ENCODE measurements at places on chromosomes 7 and 10.

- DNase-seq, result no peak
These were observed 21.5 kb downstream of the HERC4 start for GRCh38 chr10:68053553-68053952.

DNA sequence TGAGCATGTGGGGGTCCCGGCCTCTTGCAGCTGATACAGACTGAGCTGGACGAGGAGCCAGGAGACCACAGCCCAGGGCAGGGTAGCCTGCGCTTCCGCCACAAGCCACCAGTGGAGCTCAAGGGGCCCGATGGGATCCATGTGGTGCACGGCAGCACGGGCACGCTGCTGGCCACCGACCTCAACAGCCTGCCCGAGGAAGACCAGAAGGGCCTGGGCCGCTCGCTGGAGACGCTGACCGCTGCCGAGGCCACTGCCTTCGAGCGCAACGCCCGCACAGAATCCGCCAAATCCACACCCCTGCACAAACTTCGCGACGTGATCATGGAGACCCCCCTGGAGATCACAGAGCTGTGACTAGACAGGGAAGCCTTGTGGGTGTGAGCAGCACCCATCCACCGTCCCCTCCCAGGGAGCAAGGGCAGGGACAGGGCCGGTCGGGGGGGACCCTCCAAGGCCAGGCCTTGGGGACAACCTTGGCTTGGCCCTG is 36.1 kb downstream of the PSAP start:
- DNase-seq, result no peak

- DNase-seq, result no peak
These were observed 253.0 kb upstream of the GRB10 start for GRCh38 chr7:51035716-51036115.

- no peak for DNase-seq
These were observed 83.5 kb upstream of the GNA12 start for GRCh38 chr7:2927592-2927991.

GRCh38 chr7:79452495-79453265 is 787 bp downstream of the MAGI2 start:
- peak; percentile 58 for DNase-seq

- DNase-seq, result no peak
These were observed 26.4 kb downstream of the PDLIM1 start for GRCh38 chr10:95264227-95265051.

DNA sequence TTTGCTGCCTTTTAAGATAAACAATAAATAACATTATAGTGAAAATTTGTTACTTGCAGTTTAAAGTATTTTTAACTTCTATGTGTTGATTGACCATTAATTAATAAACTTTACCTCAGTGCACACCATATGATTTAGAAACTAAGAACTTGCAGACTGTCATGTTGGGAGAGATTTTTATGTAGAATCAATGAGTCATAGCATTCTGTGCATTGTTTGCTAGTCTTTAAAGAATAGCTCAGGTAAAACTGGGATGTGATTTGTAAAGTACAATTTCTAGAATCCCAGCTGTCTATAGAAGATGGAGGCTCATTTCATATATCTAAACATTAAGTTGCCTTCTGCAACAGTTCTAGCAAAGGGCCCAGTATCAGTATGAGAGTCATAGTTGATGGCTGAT is 199.6 kb upstream of the SEMA3A start:
- DNase-seq, result no peak

GRCh38 chr7:148058092-148058491 is 532.5 kb upstream of the C7orf33 start:
- no peak for DNase-seq

GRCh38 chr10:73159038-73159648 is 8.7 kb downstream of the ECD start:
- no peak for DNase-seq

DNA sequence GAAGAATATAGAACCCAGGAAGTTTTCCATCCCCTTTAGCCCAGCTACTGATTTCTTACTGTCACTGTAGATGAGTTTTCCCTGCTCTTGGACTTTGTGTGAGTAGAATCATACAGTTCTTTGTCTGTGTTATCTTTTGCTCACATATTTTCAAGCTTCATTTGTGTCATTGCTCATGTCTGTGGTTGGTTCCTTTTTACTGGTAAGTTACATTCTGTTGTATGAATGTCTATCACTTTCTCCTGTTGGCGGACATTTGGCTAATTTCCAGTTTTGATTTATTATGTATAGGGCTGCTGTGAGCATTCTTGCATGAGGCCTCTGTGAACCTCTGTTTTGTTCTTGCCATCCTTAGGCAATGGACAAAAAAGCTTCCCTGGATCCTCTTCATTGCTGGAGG is 5.3 kb downstream of the GLRX3 start:
- DNase-seq, result no peak

- no peak for DNase-seq
These were observed at the start of gene SLC13A4 for GRCh38 chr7:135728136-135728669. Gene SLC13A4, minus strand, starts transcription at chr7:135728186. Its CDS starts 690 bp downstream, at chr7:135727496.

- no peak for DNase-seq
These were observed 108.0 kb upstream of the KMT2C start for GRCh38 chr7:152543799-152544198.

DNA sequence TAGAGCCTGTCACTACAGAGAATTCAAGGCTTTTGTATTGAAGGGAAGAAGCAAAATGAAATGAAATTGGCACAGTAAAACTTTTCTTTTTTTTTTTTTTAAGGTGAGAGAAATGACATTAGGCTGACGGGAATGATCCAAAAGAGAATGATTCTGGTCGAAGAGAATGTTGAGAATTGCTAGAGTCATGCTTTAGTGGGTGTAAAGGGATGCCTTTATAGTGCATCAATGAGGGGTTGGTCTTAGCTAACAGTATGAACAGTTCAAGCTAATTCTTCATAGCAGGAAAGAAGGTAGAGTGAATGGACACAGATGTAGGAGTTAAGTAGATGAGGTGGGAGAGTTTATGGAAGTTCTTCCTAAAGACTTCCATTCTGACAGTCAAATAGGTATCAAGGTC is 32.3 kb upstream of the LSM8 start:
- DNase-seq, result no peak

GRCh38 chr10:5522913-5523560 is 1.7 kb upstream of the CALML3 start:
- DNase-seq, result no peak

DNA sequence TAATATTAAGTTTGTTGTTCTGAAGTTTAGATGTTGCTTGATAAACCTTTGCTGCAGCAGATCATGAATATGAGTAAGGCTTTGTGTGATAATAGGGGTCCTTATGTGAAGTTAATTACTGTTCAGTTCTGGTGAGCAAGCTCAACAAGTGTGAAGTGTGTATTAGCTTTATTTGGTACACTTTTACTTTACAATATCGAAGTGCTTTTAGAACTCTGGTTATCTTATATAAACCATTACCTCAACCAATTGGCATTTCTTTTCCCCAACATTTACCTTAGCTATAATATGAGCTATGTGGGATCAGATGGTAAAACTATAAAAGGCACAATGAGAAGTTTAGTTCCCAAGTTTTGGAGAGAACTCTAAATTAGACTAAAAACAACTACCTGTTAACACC is 127.6 kb downstream of the LCOR start:
- DNase-seq, result no peak

DNA sequence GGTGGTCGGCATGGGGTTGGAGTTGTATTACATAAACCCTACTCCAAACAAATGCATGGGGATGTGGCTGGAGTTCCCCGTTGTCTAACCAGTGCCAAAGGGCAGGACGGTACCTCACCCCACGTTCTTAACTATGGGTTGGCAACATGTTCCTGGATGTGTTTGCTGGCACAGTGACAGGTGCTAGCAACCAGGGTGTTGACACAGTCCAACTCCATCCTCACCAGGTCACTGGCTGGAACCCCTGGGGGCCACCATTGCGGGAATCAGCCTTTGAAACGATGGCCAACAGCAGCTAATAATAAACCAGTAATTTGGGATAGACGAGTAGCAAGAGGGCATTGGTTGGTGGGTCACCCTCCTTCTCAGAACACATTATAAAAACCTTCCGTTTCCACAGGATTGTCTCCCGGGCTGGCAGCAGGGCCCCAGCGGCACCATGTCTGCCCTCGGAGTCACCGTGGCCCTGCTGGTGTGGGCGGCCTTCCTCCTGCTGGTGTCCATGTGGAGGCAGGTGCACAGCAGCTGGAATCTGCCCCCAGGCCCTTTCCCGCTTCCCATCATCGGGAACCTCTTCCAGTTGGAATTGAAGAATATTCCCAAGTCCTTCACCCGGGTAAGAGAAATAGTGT is at the start of gene CYP2E1:
CYP2E1 (plus strand) TSS at position 407 of the 632 bp plus-strand sequence; CDS start at position 440, 33 bp downstream.
- no peak for DNase-seq

DNA sequence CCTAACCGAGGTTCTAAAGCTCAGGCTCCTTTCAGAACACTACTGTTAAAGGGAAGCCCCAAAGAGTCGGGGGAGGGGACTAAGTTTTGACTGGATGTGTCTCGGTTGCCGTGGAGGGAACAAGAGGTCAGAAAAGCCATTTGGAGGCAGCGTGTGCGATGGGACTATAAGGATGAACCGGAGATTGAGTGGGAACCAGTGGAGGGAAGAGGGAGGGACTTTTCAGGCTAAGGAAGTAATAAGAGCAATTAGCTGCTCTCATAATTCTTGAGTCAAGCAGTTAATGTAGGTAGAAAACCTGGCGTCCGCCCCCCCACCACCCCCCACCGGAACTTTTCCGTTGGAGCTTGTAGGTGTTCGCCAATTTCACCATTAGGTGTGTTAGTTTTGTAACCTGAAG is 491 bp upstream of the AKAP9 start:
- DNase-seq, result no peak

GRCh38 chr10:104445359-104445758 is 91.7 kb downstream of the CFAP58 start:
- DNase-seq, result no peak

DNA sequence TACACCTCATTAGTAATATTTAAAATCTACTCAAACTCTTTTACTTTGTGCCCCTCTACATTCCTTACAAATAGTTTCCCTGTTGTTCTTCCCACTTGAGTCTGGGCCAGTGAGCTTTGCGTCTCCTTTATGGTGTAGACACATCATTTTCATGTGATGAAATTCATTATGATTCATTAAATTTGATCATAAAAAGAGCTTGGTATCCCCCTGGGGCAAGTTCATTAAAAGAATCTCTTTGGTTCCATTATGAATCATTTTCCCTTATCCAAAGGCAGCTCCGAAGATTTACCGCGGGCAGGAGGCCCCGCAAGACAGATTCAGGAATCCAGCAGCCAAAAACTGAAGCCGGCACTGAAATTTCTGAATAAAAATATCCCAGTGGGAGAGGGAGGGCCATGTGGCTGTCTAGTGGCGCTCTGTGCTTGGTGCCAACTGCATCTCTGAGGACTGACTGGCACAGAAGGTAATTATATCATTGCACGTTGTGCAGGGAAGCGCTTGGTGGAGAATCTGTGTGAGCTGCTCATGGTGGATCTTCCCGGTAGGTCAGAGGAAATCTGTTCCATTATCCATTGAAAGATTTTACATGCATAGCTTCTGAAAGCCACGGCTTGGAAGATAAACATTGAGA is 151.4 kb upstream of the PITRM1 start:
- DNase-seq, result no peak

DNA sequence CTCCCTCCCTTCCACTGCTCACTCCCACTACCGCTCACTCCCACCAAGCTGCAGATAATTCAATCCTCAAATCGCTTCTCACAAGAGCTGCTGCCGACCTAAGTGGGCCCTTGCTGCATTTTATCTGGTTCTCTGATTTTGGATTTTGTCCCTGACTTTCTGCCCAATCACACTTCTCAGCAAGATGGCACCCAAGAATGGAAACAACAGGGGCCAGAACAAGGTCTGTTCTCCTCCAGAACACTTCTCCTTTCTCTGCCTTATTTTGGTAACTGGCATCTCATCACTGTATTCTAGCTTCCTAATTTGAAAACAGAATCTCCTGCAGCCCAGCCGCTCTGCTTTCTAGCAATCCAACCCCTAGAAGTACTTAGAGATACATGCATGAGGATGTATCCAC is 172.8 kb downstream of the GRID1 start:
- no peak for DNase-seq

GRCh38 chr10:3747984-3748383 is 37.0 kb downstream of the KLF6 start:
- no peak for DNase-seq

DNA sequence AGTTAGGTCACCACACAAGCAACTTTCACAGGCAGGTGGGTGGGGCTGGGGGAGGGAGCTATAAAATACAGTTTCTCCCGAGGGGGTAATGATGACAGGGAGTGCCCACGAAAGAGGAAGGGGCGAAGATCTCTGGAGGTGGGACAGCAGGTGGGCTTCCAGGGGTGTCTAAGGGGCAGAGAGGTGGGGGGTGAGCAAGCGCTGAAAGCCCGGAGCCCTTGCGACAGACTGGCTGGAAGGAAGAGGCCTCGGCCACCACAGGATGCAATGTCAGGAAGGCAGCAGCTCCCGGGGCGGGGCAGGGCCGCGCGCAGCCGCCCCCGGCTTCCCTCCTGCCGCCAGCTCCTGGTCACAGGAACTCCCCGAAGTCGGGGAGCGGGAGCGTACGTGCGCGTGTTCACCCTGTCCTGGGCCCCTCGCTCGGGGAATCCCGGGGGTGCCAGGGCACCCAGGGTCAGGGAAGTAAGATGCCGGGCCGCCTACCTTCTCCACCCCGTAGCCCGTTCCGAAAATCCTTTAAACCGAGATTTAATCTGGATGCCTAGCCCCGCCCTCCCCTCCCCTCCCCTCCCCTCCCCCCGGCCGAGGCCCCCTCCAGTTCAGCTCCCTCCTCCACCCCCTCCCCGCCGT is 105.2 kb upstream of the PPIF start:
- DNase-seq, result peak; percentile 89

DNA sequence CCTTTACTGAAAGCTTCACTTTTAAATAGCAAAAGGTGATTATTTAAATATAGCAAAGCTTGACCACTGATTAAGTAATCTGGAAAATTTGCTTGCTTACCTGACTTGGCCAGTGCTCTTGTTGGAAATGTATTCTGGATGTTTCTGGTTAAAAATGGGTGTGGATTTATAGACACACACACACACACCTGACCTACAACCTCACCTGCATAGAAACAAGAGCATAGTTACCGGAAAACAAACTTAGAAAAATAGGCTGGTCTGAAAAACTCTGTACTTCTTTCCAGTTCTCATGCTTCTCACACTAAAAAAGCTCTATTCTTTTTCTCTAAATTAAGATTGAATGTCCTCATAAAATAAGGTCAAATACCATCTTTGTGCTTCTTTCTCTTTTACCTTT is at the start of gene AGR3:
AGR3 (minus strand) TSS at position 140 of the 400 bp plus-strand sequence. CDS start 3,365 bp downstream, outside the sequence.
- no peak for DNase-seq

- no peak for DNase-seq
These were observed 58.4 kb downstream of the AGK start for GRCh38 chr7:141609576-141609975.

DNA sequence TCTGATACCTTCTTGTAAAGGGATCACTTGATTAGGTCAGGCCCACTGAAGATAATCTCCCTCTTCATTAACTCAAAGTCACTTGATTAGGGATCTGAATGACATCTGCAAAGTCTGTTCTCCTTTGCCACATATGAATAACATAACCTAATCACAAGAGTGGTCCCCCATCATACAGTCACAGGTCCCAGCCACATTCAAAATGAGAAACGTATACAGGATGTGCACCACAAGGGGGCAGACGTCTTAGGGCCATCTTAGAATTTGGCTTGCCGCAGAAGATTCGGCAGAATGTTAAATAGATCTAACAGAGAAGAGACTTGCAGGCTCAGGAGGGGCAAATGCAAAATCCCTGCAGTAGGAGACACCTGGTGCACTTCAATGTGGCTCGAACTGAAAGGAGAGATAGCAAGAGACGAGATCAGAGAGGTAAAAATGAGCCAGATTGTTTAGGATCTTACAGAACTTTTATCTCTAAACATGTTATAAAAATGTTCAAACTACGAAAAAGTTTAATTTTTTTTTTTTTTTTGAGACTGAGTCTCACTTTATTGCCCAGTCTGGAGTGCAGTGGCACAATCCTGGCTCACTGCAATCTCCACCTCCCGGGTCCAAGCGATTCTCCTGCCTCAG is 10.4 kb upstream of the SMC3 start:
- no peak for DNase-seq

GRCh38 chr10:6493521-6494441 is 86.3 kb downstream of the PRKCQ start:
- DNase-seq, result no peak

Measured in Right ventricle myocardium inferior (tissue), 1 donor.